Adipose tissue (tissue), 3 donors: ENCODE measurements at places on chromosomes 4 and X. TPM values are rescaled to one million over a fixed set of nuclear protein-coding genes. Genes with fewer than 3 reads are reported as not detected.

The PCSK1N gene
- 1.8 TPM for polyA plus RNA-seq

The MSX1 gene
- 23.0 TPM for polyA plus RNA-seq

The SCML1 gene
- polyA plus RNA-seq: 8.1 TPM

The FRAS1 gene
- polyA plus RNA-seq: 0.48 TPM

The ZDHHC15 gene
- polyA plus RNA-seq: 0.60 TPM
